ENCODE measurements at places on chromosomes 16 and 17.

GRCh38 chr17:7014995-7015958, 2.9 kb downstream of the RNASEK start:
- DNase-seq = peak; percentile 63

DNA sequence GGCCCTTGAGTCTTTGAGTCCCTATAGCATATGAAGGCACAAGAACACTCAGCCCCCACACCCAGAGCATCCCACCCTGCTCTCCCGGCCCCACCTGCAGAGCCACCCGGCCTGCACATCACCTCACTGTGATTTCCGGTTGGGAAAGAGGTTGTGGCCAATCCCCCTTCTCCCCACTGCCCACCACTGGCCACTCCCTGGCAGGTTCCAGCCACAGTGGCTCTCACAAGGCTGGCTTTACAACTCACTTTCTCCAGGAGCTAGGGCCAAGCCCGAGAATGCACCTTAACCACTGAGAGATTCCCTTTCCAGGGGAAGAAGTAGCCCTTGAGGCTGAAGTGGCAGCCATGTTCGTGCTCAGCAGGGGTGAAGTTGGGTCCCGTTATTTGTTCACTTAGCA, 123.9 kb downstream of the C16orf78 start:
- no peak for DNase-seq

DNA sequence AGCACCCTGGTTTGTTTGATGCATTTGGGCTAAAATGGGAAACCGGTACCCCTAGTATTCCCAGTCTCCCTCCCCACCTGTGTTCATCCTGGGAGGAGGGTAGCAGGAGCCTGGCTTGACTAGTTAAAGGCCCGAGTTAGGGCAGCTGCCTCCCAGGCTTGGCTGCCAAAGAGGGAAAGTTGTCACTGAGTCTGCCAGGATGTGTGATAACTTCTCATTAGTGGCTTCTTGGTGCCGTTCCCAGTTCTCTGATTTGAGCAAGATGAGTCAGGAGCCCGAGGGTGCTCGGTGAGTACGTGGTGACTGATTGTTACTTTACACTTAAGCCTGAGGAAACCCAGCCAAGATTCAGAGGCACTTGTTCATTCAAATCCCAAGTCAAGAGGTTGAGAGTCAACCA, 2.5 kb downstream of the KRT32 start:
- no peak for DNase-seq

DNA sequence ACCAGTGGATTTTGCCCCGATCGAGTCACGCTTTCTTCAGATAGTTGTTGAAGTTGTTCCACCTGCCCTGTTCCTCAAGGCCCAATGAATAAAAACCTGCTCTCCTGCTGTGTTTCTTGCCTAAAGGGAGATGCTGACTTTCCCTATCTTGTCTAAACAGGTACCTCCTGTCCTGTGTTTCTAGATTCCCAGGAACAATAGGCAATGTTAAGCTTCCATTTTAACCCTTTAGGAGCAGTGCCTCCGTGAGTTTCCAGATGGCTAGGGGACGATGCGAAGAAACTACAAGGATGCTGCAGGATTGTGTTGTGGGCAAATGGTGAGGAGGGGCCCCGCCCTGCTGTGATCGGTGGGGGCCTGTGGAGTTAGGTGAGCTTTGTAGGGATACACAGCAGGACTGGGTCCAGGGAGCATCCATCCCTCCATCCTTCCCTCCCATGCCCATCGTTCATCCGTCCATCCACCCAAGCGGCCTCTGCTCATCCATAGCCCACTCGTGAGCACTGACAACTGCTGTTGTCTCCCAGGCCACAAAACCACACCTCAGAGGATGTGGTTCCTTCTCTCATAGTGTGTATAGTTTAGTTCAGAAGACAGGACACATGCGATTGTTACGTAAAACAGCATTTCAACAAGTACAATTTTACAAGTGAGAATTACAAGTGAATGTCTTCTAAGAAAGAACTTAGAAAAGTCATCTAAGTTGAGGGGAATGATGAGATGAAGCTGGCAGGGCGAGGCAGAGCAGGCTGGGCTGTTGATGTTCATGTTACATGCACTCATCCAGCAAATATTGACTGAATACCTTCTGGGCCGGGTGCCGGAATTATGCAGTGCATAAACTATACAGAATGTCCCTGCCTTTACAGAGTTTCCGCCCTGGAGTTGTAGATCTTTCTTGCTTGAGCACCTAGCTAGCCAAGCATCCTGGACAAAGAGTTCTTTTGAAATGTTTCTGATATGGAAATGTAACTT, 5.2 kb downstream of the ARSG start:
- no peak for DNase-seq

DNA sequence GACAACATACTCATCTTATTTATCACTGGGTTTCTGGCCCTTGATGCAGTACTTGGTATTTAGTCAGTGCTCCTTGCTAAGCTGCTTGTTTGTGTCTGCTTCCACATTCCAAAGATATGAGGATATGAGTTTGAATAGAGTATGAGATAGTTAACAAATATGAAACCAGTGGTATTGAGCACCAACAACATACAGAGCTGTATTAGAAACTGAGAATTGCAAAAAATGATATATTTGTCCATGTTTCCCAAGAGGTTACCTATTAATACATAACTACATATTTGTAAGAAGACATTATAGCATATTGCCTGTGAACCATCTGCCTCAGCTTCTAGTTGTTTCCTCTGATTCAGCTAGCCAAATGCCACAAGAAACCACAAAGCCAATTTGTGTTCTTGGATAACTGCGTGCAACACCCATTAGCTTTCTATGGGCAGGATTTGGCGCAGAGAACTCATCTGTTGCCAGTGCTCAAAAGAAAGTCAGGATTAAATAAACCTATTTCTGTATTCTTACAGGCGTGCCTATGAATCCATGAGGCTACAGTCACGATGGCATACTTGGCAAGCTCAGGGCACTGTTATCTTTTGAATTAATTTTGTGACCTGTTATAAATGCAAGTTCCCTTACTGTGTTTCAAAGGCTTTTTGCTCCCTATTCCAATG, 194.4 kb downstream of the MAP2K6 start:
- DNase-seq = no peak

DNA sequence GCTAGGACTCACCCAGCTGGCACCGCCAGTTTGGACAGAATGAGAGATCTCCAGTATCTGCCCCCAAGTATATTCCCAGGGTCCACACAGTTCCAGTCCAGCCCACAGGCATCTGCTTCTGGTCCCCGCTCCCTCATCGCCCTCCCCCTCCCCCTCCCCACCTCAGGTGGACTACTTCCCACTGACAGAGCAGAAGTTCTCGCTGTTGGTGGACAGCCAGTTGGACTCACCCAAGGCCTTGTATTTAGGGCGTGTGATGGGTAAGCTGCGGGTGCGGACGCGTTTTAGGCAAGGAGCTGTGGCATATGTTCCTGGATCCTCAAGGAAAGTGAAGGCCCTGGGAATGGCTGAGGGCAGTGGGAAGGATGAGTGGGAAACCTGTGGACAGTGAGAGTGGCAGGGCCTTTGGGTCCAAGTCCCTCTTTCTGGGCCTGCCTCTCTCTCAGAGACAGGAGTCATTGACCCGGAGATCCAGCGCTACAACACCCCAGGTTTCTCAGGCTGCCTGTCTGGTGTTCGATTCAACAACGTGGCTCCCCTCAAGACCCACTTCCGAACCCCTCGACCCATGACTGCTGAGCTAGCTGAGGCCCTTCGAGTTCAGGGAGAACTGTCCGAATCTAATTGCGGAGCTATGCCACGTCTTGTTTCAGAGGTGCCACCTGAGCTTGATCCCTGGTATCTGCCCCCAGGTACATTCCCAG, 14.9 kb downstream of the CNTNAP1 start:
- DNase-seq = no peak
